NCI-H510A (cell line): ENCODE measurements at places on chromosomes 3 and 15.
A peak's percentile ranks its signal among the peaks of the same experiment; 100 is the strongest.

DNA sequence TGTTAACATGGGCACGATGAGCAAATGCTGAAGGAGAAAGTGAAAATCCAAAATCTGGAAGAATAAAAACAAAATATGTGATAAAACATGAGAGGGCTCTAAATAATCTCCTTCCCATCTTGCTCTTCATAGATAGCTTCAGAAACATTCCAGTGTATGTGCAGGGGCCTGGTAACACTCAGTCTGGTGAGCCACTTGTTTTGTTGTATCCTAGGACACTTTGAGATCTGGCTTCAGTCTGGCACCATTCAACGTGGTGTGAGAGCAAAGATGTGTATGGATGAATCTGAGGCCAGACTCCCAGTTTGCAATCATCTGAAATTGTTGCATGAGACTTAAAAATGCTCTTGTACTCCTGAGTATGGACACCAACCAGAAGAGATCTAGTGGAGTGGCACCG is 337.2 kb upstream of the ZNF385D start:
- no peak for DNase-seq

- no peak for DNase-seq
These were observed 72.9 kb upstream of the DCBLD2 start for GRCh38 chr3:98974442-98974841.

DNA sequence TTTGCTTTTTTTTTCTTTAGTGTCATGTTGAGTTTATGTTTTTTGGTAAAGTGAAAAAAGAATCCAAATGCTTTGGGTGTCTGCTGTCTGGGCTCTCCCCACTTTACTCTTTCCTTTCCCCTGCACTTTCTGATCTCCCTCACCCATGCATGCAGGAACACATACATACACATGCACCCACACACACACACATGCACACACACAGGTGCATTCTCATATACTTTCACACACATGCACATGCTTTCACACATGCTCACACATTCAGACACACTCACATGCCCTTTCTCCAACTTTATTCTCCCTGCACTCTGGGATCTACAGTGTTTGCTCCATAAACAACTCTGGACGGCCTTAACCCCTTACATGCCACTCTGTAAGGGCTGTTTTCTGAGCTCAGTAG is 46.4 kb upstream of the CFAP161 start:
- DNase-seq, result no peak

GRCh38 chr3:112308151-112308911 is 14.3 kb upstream of the SLC9C1 start:
- DNase-seq, result peak; percentile 80

DNA sequence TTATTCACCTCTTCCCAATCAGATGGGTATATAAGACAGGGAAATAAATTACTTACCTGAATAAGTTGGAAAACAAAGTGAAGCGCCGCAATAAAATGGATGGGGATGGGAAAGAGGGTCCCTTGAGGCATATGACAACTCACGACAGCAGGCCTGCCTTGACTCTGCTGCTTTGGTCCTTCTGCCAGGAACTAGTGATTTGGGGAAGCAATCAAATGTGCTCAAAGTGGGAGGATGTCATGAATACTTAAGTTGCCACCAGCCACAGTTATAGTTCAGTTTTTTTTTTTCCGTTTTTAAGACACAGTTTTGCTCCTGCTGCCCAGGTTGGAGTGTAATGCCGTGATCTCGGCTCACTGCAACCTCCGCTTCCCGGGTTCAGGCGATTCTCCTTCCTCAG is 4.6 kb downstream of the PARL start:
- no peak for DNase-seq

GRCh38 chr15:100016632-100017031 is 283.4 kb upstream of the LYSMD4 start:
- no peak for DNase-seq

GRCh38 chr3:152058856-152059255 is 185.4 kb downstream of the SUCNR1 start:
- DNase-seq, result no peak

GRCh38 chr15:37394402-37395099 is 294.2 kb upstream of the MEIS2 start:
- DNase-seq, result no peak

- no peak for DNase-seq
These were observed 50.2 kb downstream of the SAMMSON start for GRCh38 chr3:70049761-70050160.

DNA sequence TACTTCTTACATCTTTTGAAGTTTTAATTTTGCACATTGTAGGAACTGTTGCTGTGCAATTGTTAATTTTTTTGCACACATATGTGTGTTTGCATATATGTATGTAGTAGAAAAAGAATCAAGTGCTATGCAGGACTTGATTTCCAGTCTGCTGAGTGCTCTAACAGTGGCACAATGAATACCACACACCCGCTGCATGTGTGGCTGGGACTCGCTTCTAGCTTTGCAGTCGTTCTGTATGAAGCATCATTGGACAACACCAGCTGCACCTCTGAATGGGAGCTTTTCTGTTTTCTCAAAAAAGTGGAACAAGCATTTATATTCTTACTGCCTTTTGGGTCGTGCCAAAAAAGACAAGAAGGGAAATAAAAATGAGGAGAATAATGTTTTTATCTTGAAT is 564.7 kb downstream of the FOXP1 start:
- DNase-seq, result no peak

DNA sequence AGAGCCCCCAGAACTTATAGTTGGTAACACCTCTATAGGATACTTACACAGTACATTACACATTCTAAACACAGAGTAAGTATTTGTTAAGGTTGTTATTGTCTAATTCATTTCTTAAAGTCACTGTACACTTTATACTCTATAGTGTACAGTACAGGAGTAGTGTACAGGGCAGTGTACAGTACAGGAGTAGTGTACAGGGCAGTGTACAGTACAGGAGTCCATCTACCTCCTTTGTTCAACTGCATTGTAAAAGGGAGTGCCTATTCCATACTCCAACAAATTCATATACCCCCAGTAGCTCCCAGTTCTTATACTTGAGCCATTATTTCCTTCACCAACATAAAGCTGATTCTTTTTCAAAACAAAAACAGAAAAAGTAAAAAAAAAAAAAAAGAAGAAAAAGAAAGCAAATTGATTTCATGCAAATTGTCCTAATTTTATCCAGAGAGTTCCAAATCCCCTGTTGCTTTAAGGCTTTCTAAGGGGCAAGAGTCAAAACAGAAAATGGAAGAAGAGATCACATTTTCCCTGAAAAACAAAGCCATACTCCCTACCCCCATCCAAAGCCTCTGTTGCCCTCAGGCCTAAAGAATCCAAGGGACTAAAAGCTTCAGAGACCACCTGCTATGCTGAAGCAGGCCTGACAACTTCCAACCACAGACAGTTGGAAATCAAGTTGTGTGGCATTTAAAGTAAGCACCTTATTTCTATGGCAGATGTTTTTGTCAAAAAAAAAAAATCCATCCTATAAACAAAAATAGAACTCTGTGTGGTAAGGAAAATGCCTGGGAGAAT is 125.6 kb downstream of the PLCH1 start:
- no peak for DNase-seq

GRCh38 chr3:196634224-196634623 is 5.3 kb upstream of the NRROS start:
- DNase-seq, result no peak

- DNase-seq, result no peak
These were observed 3.1 kb upstream of the TATDN2 start for GRCh38 chr3:10245081-10245712.

DNA sequence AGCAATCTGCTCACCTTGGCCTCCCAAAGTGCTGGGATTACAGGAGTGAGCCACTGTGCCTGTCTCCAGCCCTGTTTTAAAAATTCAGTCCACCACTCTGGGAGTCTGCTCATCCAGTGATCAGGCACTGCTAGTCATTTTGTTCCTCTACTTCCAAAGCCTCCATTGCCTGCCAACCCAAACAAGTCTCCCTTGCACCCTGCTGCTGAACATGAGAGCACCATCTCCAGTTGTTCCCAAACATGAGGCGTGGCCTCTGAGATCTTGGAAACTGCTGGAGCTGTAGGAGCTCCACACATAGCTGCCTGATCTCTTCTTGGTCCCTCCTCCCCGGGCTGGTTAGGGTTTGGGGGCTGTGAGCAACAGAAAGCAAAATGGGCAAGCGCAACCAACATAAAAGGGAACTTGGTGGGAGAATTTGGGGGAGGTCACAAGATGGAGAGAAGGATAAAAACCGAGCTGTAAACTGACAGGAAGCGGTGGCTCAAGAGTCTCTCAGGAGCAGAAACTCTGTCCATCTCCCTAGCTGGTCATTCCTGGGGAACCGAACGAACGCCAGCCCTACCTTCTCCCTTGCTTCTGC is 49.6 kb upstream of the TLE3 start:
- no peak for DNase-seq

DNA sequence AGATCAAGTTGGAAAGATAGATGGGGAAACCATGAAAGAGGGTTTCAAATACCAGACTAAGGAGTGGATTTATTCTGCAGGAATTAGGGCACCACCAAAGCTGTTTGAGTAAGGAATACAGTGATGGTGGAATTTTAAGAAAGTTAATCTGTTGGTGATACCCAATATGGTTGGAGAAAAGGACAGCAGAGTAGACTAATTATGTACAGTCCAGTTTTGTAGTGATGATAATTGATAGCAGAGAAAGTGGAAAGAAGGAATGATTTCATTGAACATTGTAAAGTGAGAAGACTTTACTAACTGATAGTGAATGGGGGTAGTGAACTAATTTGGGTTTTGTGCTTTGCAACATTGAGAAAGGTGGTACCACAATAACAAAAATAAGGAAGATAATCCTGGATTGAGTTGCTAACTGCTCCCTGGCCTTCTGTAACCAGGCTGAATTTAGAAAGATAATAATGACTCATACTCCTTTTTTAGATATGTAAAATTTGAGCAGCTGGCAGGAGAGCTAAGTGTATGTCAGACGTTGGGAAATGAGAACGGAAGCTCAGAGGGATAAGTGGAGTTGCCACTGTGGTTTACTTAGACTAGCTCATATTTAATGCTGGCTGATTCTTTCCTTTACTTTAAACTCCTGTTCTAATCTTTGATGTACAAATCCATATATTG is 16.9 kb downstream of the TCAIM start:
- DNase-seq, result no peak

- DNase-seq, result no peak
These were observed 175.1 kb upstream of the TSC22D2 start for GRCh38 chr3:150232992-150233451.

DNA sequence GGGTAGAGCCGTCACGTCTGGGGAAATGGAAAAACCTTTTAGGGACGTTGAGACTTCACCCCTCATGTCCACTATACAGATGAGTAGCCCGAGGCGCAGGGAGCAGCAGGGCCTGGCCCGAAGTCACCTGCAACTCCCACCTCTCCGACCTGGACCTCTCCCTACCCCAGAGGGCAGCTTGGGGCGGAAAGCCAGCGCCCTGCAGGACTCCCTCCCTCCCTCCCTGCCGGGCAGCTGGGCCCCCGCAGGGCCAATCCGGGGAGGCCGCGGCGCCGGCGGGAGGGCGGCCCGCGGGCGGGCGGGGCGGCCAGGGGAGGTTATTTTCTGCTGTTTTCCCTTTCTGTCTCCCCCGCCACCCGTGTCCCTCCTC is 2.0 kb downstream of the WNT7A start:
- DNase-seq, result no peak

- DNase-seq, result peak; percentile 47
These were observed 753 bp downstream of the PLCH1 start for GRCh38 chr3:155744010-155744625.

- no peak for DNase-seq
These were observed 6.3 kb upstream of the HEXA start for GRCh38 chr15:72382146-72382545.

GRCh38 chr3:72171946-72172345 is 387.0 kb upstream of the PROK2 start:
- no peak for DNase-seq

DNA sequence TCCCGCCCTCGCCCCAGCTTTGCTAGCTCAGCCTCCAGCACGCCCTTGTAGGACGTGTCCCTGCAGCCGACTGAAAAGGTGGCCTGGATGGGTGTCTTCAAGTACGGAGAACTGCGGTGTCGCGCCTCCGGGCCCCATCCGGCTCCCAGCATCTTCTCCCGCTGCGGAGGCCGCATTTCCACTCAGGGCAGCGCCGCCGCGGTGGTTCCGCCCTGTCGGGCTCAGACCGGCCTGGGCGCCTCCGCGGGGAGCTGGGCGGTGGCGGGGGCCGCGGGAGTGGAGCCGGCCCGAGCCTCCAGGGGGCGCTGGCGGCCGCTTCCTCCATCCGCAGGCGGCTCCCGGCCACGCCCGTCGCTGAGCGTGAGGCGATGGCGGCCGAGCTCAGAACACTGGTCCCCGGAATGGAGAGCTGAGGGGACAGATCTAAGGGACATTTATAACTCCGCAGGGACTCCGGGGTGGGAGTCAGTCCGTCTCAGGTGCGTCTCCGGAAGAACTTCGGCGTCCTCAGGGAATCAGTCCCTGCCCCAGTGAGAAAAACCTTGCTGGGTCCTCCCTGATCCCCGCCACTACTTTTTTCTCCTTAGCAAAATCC is 13.6 kb upstream of the SMCO1 start:
- DNase-seq, result peak; percentile 34

DNA sequence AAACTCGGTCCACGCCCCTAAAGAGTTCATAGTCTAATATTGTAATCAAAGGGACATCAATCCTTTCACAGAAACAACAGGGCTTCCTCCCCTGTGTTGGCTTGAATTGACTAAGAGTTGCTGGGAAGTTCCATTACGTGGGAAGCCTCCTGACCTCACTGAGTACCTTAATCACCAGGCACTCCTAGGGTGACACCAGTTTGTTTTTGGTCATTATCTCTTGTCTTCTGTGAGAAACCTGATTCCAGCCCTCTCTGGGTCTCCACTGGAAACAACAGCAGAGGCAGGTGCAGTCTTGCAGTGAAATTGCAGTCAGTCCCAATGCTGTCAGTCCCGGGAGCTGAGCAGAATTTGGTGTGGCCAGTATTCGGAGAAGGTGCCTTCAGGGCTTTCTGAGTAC is 55.4 kb downstream of the BOC start:
- peak; percentile 16 for DNase-seq
